Bronchial smooth muscle cell (primary cell): ENCODE measurements at places on chromosomes 11 and 22. TPM values are rescaled to one million over a fixed set of nuclear protein-coding genes. Genes with fewer than 3 reads are reported as not detected.

The BRSK2 gene
- total RNA-seq, result 0.16 and 0.86 TPM in 2 replicates

The RTN3 gene
- 32.5 and 41.6 TPM in 2 replicates for total RNA-seq

The ACR gene
- total RNA-seq, result not detected in 2 replicates

The GVQW3 gene
- total RNA-seq, result 1.0 and 2.2 TPM in 2 replicates

The RAB39A gene
- not detected in 2 replicates for total RNA-seq
